NCI-H1048 (cell line): ENCODE measurements at places on chromosomes 7 and 10.

DNA sequence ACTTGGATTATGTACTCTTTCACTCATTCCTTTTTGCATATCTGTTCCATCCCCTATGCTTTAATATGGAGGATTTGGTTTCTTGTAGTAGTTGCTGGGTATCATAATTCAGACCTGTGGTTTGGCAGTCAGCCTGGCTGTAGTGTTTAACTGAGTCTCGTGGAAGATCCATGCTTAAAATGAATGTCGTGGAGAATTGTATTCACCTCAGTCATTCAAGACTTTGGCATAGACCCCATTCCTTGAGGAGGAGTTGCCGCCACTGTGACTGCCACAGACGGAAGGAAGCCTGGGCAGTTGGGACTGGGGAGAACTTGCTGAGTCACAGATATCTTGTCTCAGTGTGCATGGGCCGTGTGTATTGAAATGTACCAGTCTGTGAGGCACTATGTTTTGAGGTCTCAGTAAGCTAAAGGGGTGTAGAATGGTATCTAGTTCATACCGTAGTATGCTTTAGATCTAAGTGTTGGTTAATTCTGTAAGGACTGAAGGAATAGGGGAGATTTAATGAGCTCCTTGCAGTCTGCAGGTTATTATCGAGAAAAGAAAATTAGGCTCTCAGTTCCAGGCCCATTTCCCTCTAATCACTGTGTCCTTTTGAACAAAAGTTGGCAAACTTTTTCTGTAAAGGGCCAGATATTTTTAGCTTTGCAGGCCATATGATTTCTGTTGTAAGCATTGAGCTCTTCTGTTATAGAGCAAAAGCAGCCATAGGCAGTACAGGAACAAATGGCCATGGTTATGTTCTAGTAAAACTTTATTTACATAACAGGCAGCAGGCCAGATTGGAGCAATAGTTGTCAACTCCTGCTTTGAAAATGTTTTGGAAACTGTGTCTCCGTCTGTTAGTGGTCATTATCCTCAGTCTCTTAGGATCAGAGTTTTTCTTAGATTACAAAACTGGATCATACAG, 76.8 kb downstream of the TPST1 start:
- no peak for DNase-seq

DNA sequence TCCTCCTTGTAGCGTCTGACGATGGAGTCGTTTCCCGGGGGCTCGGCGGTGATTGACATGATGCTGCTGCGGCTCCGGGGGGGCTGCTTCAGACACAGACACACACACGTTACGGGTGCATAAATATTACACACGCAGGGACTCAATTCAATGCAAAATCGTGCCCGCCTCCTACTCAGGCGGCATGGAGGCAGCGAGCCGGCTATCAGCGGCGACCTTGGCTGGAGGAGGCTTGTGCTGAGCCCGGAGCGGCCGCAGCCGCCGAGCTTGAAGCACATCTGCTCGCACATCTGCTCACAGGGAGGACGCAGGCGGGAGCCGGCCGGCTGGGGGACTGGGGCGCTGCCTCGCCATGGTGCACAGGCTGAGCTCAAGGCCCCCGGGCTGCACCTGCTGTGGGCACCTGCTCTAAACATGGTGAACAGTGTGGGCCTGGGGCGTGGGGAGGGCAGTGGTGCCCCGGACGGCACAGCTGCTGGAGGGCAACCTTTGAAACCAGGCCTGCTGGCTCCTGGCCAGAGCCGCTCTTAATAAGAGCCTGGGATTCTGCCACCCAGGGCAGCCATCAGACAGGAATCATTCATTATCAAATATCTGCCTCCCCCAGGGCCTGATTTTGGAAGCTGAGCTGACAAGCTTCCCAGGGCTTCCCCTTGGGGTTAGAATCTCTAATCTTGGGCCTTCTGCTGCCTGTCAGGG, 84.7 kb upstream of the GNA12 start:
- no peak for DNase-seq

- DNase-seq, result no peak
Measured at GRCh38 chr7:43768887-43769272, 10.4 kb downstream of the BLVRA start.

- DNase-seq, result no peak
Measured at GRCh38 chr7:122970740-122971725, 24.5 kb downstream of the TAS2R16 start.

- DNase-seq, result no peak
Measured at GRCh38 chr10:48648172-48648942, 36.3 kb upstream of the WDFY4 start.

DNA sequence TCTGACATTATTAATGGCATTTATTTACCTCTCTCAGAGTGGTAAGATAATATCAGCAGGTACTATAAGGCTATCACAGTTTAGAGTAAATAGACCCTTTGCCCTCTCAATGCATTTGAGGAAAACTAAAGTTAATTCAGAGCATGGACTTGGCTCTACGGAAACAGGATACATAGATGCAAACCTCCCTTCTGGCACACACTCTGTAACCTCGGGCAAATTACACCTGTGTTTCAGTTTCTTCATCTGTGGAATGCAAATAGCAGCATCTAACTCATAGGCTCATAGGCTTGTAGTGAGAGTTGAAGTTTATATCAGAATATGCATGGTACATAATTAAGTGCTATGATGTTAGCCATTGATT, 5.6 kb downstream of the RAPGEF5 start:
- DNase-seq, result no peak

GRCh38 chr10:68367121-68367520, 34.4 kb upstream of the PBLD start:
- DNase-seq, result no peak

DNA sequence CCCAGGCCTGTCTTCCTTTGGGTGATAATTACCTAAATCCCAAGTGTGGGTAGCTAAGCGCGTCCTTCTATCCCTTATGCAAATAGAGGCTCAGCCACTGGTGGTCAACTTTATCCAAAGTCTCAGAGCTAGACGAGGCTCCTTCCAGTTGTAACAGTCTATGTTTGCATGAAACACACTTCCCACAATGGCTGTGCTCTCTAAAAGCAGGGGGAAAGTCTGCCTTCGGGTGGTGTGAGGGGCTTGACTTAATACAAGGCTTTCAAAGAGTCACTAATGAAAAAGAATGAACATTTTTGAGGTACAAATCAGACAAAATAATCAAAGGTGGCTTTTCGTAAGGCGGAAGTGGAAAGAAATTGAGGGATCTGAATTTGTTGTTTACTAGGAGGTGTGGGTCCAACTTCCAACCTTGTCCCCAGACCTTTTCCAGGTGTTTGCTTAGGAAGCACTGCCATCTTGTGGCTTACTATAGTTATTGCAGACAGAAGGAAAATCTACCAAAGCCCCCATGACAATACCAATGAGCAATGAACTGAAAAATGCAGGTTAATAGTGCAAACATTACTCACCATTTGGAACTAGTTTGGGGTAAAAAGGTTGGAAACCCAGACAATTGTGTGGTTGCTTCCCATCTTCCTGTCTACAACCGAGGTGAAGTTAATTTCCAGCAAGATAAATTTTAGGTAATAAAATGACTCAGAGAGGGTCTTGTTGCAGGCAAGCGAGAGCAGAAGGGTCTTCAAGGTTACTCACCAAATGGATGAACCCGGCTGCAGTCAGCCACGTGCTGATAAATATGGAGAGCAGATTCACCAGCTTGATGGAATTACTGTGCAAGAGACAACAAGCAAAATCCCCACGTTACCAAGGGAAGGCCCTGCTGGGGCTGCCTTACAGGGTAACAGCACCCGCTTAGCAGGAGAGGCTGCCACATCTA, 525.7 kb downstream of the KCNMA1 start:
- no peak for DNase-seq

DNA sequence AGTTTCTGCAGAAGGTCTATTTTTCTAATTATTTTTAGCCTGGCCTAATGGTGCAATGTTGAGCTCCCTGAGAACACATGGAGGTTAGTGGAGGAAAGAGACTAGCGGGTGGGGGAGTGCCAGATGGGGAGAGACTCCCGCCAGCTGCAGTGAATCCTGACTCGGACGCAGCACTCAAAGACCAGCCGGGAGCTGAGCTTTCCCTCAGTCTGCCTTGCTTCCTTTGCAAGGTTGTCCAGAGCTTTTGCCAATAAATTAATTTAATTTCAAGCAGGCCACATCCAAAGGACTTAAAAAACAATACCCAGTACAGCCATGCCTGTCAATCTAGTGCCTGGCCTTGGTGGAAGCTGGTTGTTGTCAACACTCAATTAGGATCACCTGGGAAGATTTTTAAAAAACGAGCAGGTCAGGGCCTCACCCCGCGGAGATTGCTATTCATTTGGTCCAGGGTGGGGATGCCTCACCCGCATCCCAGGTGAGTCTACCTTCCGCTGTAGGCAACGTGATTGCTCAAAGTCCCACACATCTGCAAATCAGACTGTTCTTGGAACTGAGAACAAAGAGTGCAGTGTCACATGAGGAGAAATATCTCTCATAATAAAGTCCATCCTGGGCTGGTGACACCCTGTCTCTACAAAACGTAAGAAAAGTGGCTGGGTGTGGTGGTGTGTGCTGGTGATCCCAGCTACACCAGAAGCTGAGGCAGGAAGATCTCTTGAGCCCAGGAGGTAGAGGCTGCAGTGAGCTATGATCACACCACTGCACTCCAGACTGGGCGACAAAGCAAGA, 4.0 kb downstream of the CLRN3 start:
- DNase-seq, result no peak

- DNase-seq, result no peak
Measured at GRCh38 chr10:86340176-86340990, 26.2 kb downstream of the GRID1 start.

DNA sequence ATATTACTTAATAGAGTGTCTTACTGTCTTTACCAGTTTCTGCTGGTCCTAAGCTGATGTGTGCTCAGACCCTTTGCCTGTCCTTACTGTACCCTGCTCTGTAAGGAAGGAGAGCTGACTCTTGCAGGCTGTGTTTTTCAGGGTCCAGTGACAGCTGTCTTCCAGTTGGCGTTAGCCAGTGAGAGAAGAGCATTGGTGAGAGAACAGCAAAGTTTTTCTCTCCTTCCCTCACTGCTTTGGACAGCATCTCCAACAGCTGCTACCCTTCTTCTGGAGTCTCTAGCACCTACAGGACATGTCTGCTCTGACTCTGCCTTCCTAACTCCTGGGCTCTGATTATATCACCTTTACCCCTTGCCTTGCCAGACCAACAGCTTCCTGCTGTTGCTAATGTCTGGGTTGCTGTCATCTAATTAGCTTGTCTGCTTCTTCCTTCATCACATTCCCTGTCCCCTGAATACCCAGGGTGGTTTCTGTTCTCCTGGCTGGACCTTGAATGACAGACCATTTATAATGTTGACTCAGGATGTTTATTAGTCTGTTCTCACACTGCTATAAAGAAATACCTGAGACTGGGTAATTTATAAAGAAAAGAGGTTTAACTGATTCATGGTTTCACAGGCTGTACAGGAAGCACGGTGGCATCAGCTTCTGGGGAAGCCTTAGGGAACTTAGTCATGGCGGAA, 23.5 kb upstream of the PANK1 start:
- no peak for DNase-seq

DNA sequence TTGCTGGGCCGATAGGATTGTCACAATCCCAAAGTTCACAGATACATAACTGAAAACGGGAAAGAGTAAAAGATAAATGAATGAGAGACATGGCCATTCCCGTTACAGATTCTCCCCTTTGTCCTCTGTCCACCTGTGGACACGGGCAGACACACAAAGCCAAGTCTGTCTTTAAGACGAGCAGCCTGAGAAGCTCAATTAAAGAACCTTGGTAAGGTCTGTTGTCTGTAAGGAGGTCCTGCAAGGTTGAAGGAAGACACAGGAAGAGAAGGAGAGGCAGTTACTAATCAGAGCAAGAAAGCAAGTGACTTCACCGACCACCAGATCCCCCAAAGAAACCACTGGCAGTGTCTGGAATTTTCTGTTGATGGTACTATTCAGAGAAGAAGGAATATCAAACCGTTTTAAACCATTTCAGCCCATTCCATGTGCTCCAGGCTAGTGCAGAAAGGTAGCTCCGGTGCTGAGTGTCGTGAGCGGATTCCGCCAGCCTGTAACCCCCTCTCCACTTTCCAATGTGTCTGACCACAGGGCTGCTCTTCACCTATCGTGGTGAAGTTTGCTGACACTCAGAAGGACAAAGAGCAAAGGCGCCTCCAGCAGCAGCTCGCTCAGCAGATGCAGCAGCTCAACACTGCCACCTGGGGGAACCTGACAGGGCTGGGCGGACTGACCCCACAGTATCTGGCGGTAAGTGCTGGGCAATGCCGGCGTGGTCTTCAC, 252.6 kb downstream of the CELF2 start:
- peak; percentile 21 for DNase-seq

- DNase-seq, result no peak
Measured at GRCh38 chr10:44125879-44126278, 259.0 kb downstream of the CXCL12 start.

GRCh38 chr10:30489346-30489745, 55.4 kb downstream of the MAP3K8 start:
- DNase-seq, result no peak

GRCh38 chr7:1902231-1902855, 232.3 kb downstream of the ELFN1 start:
- DNase-seq, result no peak

DNA sequence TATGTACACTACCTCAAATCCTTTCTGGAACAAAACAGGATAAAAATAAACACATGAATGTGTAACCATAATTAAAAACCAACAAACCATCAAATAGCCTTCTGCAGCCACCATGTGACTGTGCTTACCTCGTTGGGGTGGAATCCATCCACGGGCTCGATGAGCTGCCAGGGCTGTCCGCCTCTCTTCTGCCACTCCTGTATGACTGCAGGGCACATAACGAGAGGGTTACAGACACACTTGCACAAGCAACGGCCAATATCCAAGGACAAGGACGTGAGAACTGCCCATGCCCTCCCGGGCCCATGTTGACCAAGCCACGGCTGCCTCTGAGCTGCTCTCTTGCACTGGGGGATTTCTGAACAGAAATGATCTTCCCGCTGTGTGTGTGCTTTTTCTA, 132.2 kb downstream of the ANLN start:
- DNase-seq, result no peak

- DNase-seq, result no peak
Measured at GRCh38 chr10:77299320-77299719, 338.3 kb downstream of the KCNMA1 start.

DNA sequence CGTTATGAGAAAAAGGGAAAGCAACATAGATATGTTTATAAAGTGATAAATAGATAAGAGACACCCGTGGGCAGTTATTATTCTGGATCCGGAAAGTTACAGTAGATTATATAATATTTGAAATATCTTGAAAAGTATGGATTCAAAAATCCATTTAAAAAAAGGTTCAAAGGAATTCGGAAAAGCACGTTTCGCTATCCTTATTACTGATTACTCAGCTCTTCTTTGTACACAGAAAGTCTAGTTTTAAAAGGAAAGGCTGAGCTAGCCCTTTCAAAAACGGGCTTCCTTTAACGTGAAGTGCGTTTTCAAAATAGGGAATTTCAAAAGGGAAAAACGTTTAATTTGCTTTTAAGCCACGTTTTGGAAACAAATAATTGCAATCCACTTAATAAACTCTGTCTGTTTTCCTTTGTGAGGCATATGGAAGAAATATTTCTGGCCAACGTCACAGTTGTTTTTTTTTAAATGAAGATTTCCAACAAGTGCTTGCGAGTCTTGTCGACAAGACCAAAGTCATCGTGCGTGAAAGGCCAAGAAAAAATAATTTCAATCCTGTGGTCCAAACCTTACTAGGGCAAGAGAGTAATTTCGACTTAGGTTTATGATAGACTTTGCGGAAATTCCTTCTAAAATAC, 2.2 kb upstream of the SKIDA1 start:
- DNase-seq, result no peak
